Ovary (tissue), 10 donors: ENCODE measurements at places on chromosomes 5 and 9.

DNA sequence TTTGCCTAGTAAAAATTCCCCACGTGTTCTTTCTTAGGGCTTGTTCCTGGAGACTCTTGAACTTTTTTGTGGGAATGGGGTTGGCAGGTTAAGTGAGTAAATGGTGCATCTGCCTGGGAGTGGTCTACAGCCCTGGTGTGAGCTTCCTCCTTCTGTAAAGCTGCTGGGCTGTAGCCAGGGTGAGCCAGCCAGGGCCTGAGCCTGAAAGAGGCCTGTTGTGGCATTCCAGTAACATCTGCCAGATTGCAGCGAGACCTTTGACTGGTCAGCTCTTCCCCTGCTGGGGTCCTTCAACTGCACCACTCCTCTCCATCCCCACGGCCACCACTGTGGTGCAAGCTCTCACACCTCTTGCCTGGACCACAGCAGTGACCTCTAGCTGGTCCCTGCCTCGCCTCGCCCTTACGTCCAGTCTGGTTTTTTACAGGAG is 47.5 kb downstream of the SLC22A5 start:
- DNase-seq = no peak

DNA sequence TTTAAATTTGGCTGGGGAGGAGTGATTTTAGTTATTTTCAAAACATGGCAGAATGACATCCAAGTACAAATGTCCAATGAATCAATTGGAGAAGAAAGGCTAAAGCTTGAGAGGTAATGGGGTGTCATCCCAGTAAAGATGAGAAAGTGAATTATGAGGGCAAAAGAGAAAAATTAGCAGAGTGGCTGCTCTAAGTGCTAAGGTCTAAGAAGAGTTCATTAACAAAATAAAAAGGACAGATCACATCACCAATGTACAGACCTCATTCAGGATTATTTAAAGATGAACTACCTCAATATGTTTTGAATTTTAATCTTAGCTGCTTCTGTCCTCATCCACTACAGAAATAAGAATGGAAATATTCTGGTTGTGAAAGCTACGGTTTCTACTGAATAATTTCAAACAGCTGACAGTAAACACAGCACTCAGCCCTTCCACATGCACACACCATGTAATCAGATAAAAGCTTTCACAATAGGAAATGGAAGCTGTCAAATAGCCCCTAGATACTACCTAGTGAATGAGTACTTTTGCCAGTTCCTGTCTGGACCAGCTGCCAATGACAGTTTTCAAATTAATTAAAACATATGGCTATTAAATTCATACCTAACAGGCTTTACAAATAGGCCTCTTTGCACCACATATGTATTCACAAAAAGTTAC is 171.5 kb downstream of the SSBP2 start:
- DNase-seq = no peak

DNA sequence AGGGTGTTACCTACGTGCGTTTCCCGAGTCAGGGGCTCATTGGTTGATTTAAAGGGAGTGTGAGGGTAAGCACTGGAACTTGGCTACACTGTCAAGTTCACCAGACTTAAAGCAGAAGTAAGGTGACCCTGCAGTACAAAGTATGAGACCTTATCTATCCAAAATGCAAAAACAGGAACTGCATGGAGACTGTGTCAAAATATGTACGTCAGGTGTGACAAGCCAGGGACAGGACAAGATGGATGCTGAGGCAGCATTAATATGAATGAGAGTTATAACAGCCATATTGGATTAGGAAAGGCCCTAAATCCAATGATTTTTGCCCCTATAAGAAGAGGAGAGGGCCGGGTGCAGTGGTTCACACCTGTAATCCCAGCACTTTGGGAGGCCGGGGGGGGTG is 15.4 kb upstream of the SUSD3 start:
- no peak for DNase-seq

DNA sequence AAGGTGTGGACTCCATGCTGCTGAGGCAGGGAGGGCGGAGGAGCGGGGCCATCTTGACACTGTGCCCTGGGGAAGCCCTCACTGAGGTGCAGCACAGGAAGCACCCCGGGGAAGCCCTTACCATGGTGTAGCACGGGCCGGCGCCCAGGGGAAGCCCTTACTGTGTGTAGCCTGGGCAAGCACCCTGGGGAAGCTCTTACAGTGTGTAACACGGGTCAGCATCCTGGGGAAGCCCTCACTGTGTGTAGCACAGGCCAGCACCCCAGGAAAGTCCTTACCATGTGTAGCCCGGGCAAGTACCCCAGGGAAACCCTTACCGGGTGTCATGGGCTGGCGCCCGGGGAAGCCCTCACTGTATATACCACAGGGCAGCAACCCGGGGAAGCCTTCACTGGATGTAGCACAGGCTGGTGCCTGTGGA is 62.6 kb upstream of the ZNF354B start:
- no peak for DNase-seq

- DNase-seq = no peak
Observed at GRCh38 chr5:107966201-107966600, 295.5 kb upstream of the EFNA5 start.

DNA sequence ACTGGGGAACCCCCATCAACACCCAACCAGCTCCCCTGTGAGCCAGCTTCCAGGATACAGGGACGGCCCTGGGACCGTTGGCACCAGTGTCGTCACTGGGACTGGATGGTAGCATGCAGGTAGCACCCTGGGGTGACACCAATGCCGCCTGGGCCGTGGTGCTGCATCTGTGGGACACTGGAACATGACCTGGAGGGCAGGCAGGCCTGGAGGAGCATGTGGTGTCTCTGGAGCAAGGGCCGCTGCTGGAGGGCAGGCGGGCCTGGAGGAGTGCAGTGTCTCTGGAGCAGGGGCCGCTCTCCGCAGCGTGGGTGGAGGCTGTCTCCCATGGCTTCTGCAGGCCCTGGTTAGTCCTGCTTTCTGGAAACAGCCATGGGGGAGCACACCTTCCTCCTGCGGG is 13.1 kb downstream of the LPCAT1 start:
- DNase-seq = peak; percentile 5

GRCh38 chr5:116652196-116652729 is 77.6 kb upstream of the SEMA6A start:
- peak; percentile 24 for DNase-seq

GRCh38 chr5:146952168-146952567 is 73.6 kb upstream of the PPP2R2B start:
- no peak for DNase-seq

DNA sequence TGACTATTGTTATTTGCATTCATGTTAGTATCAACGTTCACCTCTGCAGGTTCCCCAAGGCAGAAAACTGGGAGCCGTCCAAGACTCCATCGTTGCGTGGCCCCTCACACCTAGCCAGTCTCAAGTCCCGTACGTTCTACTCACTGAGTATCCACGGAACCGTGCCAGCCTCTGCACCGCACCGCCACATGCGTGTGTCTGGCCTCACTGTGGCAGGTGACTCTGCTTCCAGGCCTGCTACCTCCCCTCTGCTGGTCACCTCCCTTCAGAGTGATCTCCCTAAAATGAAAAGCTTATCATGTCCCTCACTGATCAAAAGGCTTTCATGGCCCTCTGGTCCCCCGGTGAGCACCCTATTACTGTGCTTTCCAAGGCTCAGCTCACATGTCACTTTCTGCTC is 108.1 kb downstream of the GABBR2 start:
- DNase-seq = no peak

GRCh38 chr9:128819716-128820664 is 1.7 kb downstream of the ENDOG start:
- DNase-seq = peak; percentile 70

GRCh38 chr5:89315286-89316100 is 432.5 kb upstream of the MEF2C start:
- DNase-seq = peak; percentile 62

DNA sequence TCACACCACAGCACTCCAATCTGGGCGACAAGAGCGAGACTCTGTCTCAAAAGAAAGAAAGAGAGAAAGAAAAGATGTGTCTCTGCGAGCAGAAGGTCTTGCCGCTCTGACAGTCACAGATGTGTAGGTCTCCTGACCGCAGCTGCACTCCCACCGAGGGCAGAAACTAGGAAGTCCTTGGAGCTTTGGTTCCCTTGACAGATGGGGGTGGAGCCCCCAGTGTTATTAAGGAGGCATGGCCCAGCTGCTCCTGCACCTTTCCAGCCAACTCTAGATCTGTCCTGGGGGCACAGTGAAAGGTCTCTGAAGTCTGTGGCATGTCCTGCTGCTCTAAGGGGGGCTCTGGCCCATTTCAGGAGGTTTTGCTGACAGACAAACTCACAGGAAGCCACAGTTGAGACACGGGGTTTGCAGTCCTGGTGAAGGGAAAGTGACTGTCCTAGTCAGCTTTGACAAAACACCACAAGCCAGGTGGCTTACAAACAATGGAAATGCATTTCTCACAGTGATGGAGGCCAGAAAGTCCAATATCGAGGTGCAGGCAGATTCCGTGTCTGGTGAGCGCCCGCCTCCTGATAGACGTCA is 9.0 kb upstream of the DIPK1B start:
- DNase-seq = no peak

DNA sequence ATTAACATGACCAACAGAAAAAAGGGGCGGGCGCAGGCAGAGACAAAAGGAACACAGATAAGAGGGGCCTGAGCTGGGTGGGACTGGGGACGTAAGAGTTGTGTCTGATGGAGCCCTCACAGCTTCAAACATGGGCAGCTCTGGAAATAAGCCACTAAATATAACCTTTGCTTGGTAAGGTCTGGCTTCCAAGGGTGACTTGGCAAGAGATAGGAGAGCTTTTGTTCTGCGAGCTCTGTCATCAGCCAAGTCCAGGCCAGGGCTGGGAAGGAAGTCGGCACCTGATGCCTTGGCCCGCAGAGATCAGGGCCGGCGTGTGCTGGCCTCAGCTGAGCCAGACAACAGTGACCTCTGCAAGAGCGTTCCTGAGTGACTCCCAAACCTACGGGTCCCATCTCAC is 11.8 kb downstream of the TRUB2 start:
- no peak for DNase-seq

DNA sequence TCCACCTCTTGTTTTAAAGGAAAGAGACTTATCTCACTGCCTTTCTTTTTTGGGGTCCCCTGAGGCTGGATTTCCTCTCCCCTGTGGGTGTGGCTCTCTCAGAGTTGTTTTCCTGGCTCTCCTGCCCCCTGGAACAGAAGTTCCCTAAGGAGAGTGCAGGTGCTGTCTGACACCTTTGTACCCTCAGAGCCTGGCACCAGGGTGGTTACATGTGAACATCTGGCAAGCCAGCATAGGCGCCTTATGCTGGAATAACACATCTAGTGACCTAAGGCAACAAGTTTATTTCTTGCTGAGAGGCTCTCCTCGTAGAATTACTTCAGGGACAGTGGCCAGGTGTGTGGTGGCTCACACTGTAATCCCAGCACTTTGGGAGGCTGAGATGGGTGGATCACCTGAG is 172.9 kb upstream of the PTCH1 start:
- DNase-seq = no peak

DNA sequence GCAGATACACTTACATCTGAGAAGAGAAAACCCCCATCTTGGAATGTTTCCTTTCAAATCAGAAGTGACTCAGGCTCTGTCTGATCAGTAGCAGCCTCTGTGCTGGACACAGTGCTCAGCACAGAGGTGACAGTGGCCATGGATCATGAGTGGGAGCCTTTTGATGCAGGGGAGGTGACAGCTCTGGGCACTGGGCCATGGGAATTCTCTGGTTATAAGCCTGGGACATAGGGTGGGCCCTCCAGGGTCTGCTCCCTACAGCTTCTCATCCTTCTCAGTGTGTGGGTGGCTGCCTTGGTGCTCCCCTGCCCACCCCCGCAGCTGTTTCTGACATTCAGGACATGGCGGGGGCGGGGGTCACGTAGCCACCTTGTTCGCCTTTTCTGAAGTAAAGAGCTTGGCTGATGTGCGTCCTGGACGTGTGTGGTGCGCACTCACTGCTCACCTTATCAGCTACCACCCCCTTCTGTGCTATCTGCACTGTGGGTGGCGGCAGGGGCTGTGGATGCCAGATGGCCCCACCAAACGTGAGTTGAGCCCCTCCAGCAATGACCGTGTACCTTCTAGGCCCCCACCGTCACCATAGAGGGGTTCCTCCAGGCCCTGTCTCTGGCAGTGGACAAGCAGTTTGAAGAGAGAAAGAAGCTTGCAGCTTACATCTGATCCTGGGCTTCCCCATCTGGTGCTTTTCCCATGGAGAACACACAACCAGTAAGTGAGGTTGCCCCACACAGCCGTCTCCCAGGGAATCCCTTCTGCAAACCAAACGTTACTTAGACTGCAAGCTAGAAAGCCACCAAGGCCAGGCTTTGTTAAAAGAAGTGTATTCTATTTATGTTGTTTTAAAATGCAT is 24.0 kb downstream of the TRIP13 start:
- peak; percentile 2 for DNase-seq

- no peak for DNase-seq
Observed at GRCh38 chr5:137778772-137779564, 24.8 kb upstream of the HNRNPA0 start.

- DNase-seq = no peak
Observed at GRCh38 chr9:26163931-26164330, 485.7 kb upstream of the TUSC1 start.

DNA sequence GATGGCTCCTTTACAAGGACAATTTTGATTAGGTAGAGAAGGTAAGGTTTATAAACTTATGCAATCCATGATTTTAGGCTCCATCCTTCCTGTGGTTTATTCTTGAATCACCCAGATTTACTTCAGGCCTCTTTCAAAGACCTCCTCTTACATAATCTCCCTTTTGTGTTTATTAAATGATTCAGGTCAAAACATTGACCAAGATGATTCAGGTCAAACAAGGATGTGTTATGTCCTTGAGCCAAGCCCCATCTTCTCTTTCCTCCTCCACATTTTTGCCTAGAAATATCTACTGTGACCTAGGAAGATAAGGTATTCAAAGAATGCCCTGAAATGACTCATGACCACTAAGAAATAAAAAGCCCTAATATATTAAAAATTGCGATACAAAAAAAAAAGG is 31.8 kb upstream of the TLR4 start:
- DNase-seq = no peak

DNA sequence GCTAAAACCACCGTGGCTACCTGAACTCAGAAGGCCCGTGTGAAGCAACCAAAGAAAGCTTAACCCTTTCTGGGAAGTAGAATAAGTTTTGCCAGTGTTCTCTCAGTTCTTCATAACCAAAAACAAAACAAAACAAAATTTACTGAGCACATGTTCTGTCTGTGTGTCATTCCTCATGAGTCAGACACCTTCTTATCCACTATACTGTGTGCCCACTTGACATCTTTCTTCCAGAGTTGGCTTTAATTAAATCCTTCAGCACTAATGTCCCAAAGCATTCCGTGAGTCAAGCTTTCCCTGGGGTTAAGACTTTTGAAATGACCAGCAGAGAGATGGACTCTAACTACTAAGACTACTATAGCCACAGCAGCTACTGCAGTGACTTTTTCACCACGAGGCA is 61.3 kb downstream of the GLIS3 start:
- no peak for DNase-seq

DNA sequence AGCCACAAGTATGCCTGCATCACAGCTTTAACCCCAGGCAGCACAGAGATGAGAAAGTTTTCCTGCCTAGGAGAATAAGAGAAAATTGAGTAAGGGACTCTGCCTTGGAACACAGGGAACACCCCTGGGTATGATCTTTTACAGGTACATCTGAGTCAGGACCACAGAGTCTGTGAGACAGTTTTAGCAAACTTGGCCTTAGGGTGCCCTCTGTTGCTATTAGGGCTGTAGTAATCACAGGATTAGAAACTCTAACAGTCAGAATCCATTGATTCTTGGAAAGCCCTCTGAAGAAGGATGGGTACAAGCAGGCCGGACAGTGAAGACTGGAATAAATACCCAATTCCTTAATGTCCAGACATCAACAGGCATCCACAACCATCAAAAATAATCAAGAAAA is 989.5 kb upstream of the CDH9 start:
- no peak for DNase-seq
